HFFc6 (cell line): ENCODE measurements at places on chromosomes 4 and X. TPM values are rescaled to one million over a fixed set of nuclear protein-coding genes. Genes with fewer than 3 reads are reported as not detected.

- DNase-seq, result peak; percentile 79
These were observed 9.4 kb downstream of the FHIP1A start for GRCh38 chr4:151418385-151418784.

- DNase-seq, result no peak
These were observed 11.2 kb downstream of the JADE1 start for GRCh38 chr4:128820671-128821070.

Gene TRAM1L1
- 0.16 TPM in 1 of 3 replicates, not detected in the others for total RNA-seq

Gene MSMO1
- total RNA-seq, result 23.8 and 27.4 TPM in 2 replicates

Gene SMARCA5
- total RNA-seq, result 39.2 to 42.9 TPM (median 42.5 TPM) in 3 replicates

Gene DDX60
- 2.9 to 6.1 TPM (median 3.0 TPM) in 3 replicates for total RNA-seq

Gene DCAF8L2
- total RNA-seq, result not detected in 2 replicates

Gene ADH1A
- total RNA-seq, result not detected in 3 replicates

DNA sequence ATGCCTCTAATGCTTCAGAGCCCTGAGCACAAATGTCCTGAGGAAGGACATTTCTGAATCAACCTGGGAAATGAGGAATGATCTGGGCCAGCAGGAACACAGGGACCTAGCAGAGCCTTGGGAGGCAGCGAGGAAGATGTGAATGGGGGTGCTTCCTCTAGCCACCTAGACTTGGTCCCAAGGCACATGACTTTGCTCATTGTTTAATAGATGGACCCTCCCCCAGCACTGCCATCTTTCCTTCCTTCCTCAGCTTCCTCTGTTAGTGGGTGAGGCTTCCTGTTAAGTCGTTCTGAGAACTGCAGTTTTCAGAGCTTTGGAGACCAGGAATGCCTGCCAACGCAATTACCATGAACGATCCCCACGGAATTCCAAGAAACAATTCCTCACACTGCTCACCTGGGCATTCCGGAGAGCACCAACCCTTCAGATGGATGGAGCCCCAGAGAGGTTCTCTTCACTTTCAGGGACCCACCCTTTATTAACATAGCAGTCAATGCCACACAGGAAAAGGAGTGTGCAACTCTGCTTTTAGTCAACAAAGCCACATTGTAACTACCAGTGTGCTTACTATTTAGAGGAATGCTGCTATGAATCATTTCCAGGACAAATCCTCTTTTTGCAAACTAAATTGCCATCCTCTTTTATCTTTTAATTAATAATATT lies 48.5 kb upstream of the STIM2 start:
- DNase-seq, result no peak

Gene INTS12
- total RNA-seq, result 19.4 and 22.1 TPM in 2 replicates

Gene ZNF711
- total RNA-seq, result 0.07 TPM in 1 of 3 replicates, not detected in the others

GRCh38 chr4:3685081-3685645 lies 81.0 kb upstream of the ADRA2C start:
- no peak for DNase-seq

Gene TCEAL6
- total RNA-seq, result not detected in 3 replicates

DNA sequence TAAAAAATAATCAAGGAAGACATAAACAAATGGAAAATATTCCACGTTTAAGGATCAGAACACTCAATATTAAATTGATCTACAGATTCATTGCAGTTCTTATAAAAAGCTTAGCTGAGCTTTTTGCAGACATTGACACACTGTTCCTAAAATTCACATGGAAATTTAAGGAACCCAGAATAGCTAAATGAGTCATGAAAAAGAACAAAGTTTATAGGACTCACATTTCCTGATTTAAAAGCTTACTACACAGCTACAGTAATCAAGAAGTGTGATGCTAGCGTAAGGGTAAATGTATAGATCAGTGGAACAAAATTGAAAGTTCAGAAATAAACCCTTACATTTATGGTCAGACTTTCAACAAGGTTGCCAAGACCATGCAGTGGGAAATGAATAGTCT lies 33.1 kb downstream of the NSUN7 start:
- no peak for DNase-seq

Gene EFHC2
- total RNA-seq, result not detected in 3 replicates

- DNase-seq, result no peak
These were observed 977 bp upstream of the RBBP7 start for GRCh38 chrX:16870862-16871815.

- no peak for DNase-seq
These were observed 8.8 kb downstream of the FNIP2 start for GRCh38 chr4:158777423-158778155.

DNA sequence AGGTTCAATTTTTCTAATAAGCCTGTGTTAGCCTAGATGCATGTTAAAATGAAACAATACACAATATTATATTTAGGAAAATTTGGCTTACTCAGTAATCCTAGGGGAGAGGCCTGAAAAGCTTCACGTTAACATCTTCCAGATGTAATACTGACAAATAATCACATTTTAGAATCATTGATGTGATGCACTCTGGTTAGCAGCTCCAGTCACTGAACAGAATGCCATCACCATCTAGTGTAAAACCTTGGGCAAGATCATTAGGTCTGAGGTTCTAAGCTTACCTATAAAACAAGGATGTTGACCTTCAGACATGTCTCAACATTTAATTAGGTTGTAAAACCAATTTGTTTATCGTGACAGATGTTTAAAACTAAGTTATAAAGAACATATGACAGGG lies 1704.8 kb downstream of the STIM2 start:
- DNase-seq, result no peak

- DNase-seq, result peak; percentile 33
These were observed at the start of gene DCTD for GRCh38 chr4:182917182-182918043. DCTD (minus strand) TSS chr4:182917386; CDS start chr4:182915568, 1,818 bp downstream.
